ENCODE measurements at places on chromosomes 5 and 9. TPM values are rescaled to one million over a fixed set of nuclear protein-coding genes. Genes with fewer than 3 reads are reported as not detected.
A peak's percentile ranks its signal among the peaks of the same experiment; 100 is the strongest.

The RMI1 gene
- total RNA-seq, result 17.0 TPM

DNA sequence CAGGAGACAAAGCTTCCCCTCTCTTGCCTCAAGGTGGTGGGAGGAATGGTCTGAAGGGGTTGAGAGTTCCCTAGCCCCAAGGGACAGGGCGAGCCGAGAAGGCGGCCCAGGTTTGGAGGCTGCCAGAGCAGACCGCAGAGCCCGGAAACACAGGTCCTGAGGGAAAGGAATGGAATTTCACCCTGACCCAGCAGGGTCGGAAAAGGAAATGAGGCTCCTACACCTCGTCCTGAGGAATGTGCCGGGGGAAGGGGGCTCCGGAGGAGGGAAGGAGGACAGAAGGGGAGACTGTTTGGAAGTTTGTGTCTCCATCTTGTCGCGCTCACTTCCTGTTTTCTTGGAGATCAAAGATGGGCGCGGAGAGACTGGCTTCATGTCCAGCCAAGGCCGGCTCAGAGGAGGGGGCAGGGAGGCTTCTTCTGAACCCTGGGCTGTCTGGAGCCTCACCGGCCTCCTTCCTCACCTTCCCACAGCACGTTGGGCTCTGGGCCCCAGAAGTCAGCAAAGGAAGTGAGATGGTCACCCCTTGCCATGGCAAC is 9.6 kb downstream of the ENG start:
- peaks cover 4% of the 10 kb centered on the region for H3K36me3 ChIP-seq
- H3K27me3 ChIP-seq, result no peaks in the 10 kb centered on the region
- no peak for DNase-seq

The MYO10 gene
- 88.0 TPM for total RNA-seq

DNA sequence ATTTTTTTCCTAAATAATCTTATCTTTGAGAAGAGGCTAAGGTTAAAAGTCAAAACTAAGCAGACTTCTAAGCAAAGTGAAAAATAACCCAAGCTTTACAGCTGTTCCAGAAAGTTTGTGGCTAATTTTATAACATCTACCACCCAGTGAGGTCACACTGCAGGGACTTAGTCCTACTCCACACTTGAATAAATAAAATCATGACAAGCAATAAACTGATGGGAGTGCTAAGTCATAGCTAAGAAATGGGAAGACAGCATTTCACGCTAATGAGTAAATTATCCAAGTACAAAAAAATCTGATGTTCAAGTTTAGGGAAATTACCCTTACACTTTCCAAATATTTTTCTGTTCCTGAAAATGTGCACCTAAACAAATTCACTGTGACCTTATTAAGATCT is 47.7 kb downstream of the ZNF608 start:
- peak overlapping the region; percentile 98 for H3K27ac ChIP-seq
- peaks cover 75% of the 10 kb centered on the region for H3K4me1 ChIP-seq
- H3K4me3 ChIP-seq, result no peak overlapping the region

DNA sequence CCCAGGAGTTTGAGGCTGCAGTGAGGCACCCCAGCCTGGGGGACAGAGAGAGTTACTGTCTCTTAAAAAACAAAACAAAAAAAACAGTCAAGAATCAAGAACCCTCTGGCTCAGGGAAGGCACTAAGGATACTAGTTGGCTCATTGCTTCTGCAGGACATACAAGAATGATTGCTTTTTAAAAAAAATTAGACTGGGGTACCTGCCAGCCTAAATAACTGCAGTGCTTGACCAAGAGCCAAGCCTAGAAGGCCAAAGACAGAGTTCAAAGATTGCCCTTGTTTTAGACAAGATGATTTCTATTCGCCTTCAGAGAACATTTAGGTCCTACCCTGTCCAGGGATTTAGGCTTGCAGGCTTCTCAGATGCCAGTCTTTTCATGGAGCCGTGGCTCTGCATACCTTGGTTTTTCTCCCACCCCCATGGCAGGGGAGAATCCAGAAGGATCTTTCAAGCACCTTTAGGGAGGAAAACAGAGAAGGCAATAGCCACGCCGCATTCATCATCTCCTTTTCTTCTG is 93.7 kb upstream of the IL6ST start:
- H3K4me1 ChIP-seq, result peaks cover 7% of the 10 kb centered on the region
- no peaks in the 10 kb centered on the region for H3K27me3 ChIP-seq
- H3K36me3 ChIP-seq, result no peaks in the 10 kb centered on the region
- no peak overlapping the region for H3K27ac ChIP-seq

The PCDHGB1 gene
- total RNA-seq, result 2.3 TPM

The ORM2 gene
- total RNA-seq, result 3.2 TPM

GRCh38 chr5:91277093-91277626 is 106.0 kb downstream of the ARRDC3 start:
- DNase-seq, result no peak
- H3K27ac ChIP-seq, result no peak overlapping the region
- H3K27me3 ChIP-seq, result peaks cover 14% of the 10 kb centered on the region
- no peak overlapping the region for H3K4me3 ChIP-seq
- peaks cover 6% of the 10 kb centered on the region for H3K4me1 ChIP-seq
- no peaks in the 10 kb centered on the region for H3K36me3 ChIP-seq

The ACOT12 gene
- not detected for total RNA-seq

- DNase-seq, result no peak
- no peak overlapping the region for H3K27ac ChIP-seq
- H3K27me3 ChIP-seq, result no peaks in the 10 kb centered on the region
- no peak overlapping the region for H3K4me3 ChIP-seq
- H3K36me3 ChIP-seq, result no peaks in the 10 kb centered on the region
Observed at GRCh38 chr5:114458726-114459125, 96.9 kb downstream of the KCNN2 start.

DNA sequence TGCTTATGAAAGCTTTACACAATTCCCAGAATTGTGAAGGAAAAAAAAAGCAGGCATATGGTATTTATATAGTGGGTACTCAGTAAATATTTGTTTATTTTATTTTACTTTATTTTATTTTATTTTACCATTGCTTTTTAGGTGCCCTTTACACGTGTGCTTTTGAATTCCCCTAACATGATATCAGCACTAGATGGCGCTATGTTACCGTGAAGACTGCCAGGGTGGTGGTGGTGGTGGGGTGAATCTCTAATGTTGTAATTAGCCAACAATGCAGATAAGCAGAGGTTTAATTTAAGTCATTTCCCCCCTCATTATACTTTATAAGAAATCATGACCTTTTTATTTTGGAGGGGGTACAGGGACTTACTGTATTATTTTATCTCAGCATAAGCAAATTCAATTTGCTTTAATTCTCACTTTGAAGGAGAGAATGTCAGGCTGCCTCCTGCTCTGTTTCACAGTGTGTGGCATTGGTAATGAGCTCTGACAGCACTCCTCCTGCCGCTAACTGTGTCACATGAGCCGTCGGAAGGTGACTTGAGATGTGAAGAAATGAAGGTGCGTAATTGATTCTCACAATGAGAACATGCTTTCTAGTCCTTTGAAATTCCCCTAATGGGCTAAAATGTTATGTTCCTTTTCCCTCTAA is 165.6 kb downstream of the YTHDC2 start:
- H3K4me1 ChIP-seq, result no peaks in the 10 kb centered on the region
- H3K36me3 ChIP-seq, result no peaks in the 10 kb centered on the region
- no peak overlapping the region for H3K4me3 ChIP-seq
- peak; percentile 25 for DNase-seq

DNA sequence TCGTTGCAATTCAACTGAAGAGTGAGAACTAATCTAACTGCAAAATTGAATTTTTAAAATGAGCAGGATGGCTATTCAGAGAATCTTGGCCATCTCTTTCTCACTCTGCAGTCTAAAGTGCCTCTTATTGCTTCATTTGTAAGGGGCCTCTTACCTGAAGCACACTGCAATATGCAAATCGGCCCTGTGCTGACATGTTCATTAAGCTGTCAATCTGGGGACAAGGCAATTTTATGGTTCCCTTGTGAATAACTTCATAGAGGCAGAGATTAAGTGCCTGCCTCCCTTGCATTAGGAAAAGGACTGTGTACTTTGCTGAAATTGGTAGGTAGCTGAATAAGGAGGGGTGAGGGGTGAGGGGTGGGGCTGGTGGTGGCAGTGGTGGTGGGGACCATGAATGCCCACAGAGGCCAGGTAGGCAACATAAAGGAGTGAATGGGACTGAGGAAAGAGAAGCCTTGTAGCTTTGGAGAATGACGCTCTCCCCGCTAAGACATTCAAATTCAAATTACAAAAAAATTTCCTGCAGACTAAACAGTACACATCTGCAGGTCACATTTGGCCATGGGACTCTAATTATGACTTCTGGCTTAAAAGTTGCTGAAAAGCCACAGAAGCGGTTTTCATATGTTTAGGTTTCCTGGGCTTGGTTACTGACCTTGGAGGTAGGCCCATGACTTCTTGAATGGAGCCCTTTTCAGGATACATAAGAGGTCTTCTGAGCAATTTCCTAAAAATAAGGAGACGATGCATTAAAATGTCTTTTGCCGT is 25.0 kb downstream of the TNFSF8 start:
- no peak overlapping the region for H3K27ac ChIP-seq
- H3K4me1 ChIP-seq, result peaks cover 15% of the 10 kb centered on the region
- no peak for DNase-seq

The CHSY3 gene
- total RNA-seq, result 0.84 TPM

The TEX48 gene
- not detected for total RNA-seq

- peaks cover 50% of the 10 kb centered on the region for H3K27me3 ChIP-seq
- no peaks in the 10 kb centered on the region for H3K36me3 ChIP-seq
- peak; percentile 67 for DNase-seq
- H3K27ac ChIP-seq, result no peak overlapping the region
- H3K4me3 ChIP-seq, result no peak overlapping the region
Observed at GRCh38 chr5:139808481-139809330, 13.1 kb downstream of the PSD2 start.

- H3K36me3 ChIP-seq, result no peaks in the 10 kb centered on the region
- H3K4me1 ChIP-seq, result peaks cover 4% of the 10 kb centered on the region
- DNase-seq, result no peak
Observed at GRCh38 chr5:120465436-120465961, 1.4 kb downstream of the PRR16 start.

Measured in progenitor cell of endocrine pancreas (in vitro differentiated cells).